ENCODE measurements at places on chromosomes 11 and 22.
A peak's percentile ranks its signal among the peaks of the same experiment; 100 is the strongest.

DNA sequence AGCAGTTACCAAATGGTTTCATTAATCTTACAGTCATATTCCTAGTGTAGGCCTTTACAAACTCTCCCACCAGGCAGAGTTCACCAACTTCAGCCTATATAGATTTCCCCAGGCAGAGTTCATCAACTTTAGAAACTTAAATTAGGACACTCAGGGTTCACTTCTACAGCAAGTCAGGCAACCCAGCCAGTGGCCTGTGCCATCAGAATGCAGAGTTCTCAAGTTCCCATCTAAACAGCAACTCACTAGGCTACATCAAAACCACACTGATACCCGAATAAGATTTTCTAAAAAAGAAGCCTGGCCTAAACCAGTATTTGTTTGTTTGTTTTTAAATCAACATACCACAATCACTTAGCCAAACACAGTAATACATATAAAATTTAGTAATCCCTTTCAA lies 33.7 kb downstream of the PICALM start:
- DNase-seq = no peak

GRCh38 chr11:8263109-8263768 lies 439 bp downstream of the LMO1 start:
- no peak for DNase-seq

GRCh38 chr11:64355078-64355940 lies 3.7 kb upstream of the RPS6KA4 start:
- DNase-seq = no peak

DNA sequence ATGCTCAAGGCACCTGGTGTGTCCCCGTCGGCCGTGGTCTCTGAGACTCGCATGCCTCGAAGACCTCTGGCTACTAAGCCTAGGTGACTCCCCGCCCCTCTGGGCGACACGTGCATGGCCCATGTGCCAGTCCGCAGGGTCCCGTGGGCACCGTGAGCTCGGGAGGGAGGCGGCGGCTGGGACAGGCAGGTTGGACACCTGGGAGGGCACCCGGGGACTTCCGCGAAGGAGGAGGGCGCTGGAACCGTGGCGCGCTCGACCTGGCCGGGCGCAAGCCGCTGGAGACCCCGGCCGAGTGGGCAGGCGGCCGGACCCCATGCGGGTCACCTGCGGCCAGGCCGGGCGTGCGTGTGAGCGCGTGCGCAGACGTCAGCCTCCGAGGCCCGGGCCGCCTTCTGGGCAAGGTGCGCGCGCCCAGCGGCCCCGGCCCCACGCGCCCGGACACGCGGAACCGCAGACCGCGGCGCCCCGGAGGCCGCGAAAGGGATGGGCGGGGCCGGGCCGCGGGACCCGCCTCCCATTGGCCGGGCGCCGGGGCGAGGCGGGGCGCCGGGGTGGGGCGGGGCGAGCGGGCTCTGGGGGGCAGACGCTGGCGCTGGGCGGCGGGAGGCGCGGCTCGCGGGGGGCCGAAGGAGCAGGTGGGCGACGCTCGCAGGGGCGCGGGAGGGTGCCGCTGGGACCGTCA lies 579 bp upstream of the RASD2 start:
- peak; percentile 58 for DNase-seq

DNA sequence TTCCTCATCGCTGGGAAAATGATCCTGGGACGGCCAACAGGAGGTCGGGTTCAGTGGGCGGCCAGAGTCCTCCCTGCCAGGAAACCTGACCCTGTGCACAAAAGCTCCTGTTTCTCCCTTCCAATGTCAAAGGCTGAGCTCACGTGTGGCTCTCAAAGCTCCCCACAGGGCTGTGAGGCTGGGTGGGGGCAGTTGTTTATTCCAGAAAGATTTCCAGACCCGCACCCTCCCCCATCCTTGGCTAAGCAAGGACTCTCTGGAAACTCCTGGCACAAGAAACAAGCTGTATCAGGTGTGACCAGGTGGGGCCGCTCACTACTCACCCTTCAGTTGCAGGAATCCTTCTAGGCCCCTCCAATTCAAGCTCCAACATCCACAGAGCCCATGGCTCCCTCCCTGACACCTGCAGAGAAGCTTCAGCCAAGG lies 131.9 kb downstream of the SHANK2 start:
- DNase-seq = no peak

DNA sequence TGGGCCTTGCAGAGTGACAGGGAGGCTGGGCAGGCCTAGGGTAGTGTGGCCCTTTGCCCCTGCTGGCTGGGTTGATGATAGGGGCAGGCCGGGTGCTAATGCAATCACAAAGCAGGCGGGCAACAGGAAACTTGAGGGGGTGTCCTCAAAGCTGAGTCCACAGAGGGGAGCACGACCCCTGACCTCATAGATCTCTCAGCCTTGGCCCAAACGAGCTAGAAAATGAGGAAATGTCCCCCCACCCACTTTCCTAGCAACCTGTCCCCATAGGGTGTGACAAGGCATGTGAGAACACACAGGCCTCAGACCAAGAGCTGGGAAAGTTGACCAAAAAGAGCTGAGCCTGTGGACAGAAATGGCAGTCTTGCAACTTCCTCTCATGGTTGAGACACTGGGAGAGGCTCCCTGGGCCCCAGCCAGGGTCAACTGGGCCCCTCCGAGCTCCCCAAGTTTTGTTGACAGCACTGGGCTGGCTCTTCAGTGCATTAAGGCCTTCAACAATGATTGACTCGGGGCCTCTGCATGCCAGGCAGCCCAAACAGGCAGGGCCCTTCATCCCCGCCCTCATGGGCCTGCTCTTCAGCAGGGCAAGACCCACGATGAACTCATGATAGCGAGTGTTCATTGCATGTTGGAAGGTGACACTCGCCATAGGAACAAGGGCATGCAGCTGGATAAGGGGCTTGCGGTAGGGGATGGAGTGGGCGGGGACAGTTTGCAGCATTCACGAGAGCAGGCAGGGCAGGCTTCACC lies 9.8 kb upstream of the SPI1 start:
- no peak for DNase-seq

GRCh38 chr11:83000381-83000780 lies 71.3 kb downstream of the RAB30 start:
- no peak for DNase-seq

GRCh38 chr11:102729849-102730815 lies 5.4 kb upstream of the MMP8 start:
- DNase-seq = no peak

- DNase-seq = no peak
Observed at GRCh38 chr11:121383716-121384115, 68.4 kb upstream of the SORL1 start.

DNA sequence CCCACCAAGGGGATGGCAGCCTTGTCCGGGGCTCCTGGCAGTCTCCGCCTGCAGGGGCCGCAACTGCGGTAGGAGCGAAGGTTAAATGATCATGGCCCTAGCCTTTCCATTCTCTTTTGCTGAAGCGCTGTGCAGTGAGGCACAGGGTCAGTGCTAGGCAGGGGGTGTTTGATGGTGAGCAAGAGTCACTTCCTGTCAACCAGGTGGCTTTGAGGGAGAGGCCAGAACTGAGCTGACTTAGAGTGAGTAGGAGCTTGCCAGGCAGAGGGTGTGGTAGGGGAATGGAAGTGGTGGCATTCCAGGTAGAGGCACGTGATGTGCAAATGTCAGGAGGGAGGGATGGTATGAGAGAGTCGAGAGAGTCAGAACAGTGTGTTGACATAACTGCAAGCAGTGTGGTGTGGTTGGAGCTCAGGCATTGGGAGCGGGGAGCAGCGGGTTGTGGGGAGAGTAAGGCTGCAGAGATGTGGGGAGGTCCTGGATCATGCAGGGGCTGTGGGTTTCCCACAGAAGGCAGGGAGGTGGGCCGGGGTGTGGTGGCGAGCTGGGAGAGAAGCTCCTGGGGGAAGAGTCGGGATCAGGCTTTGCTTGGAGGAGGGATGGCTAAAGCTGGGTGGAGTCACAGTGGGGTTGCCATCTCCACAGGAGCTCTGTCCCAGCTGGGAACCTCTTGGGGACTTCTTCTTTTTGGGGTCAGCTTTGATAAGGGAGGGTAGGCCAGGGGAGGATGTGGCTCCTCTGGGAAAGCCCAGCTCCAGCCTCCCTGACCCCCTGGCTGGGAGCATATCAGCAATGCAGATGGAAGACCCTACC lies 33.3 kb downstream of the AMPD3 start:
- DNase-seq = no peak

DNA sequence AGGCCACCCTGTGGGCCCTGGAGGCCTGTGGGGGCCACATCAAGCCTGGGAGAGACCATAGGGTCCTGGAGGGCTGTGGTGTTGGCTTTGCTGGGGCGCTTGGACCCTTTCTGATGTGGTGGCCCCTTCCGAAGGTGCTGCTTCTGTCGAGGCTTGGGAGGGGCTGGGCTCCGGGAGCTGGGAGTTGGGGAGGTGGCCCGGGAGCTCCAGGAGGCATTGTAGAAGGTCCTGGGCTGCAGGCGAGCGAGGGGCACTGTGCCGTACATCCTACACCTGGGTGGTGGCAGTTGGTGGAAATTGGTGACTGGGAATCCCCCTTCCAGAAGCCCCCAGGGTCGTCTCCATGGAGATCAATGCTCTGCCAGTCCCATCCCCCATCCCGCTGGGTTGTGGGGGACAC lies 2.6 kb downstream of the PLA2G3 start:
- no peak for DNase-seq

DNA sequence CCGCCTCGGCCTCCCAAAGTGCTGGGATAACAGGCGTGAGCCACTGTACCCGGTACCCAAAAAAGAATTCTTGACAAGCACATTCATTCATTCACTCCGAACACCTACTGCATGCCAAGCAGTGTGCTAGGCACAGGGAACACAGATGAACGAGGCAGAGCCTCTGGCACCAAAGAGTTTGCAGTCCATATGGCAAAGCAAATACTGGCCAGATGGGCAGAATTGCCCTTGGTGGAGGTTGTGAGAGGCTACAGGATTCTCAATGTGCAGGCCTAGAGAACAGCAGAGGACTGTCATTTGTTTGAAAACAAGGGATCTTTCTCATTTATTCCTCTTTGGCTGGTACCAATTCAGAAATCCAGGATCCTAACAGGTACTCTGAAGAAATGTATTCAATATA lies 27.5 kb upstream of the MTCH2 start:
- DNase-seq = no peak

DNA sequence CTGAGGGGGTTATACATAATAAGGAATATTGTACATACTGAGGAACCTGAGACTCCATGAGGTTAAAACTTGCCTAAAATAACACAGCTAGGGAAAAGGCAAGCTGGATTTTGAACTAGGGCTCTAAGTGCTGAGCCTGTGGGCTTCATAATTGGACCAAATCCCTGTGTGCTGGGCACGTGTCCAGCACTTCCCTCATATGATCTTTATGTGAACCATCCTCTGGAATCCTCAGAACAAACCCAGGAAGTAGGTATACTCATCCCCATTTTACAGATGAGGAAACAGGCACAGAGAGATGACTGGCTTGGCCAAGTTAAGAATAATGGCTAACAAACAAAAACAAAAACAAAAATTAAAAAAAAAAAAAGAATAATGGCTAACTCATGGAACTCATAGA lies 14.9 kb downstream of the RTN4RL2 start:
- no peak for DNase-seq

- no peak for DNase-seq
Observed at GRCh38 chr11:103648054-103648453, 388.4 kb upstream of the DDI1 start.

GRCh38 chr11:23976841-23977271 lies 520.0 kb upstream of the LUZP2 start:
- no peak for DNase-seq

GRCh38 chr11:8357505-8357888 lies 93.8 kb upstream of the LMO1 start:
- no peak for DNase-seq

- no peak for DNase-seq
Observed at GRCh38 chr11:113572136-113572735, 97.0 kb upstream of the DRD2 start.

GRCh38 chr11:41334007-41334933 lies 125.2 kb downstream of the LRRC4C start:
- no peak for DNase-seq

DNA sequence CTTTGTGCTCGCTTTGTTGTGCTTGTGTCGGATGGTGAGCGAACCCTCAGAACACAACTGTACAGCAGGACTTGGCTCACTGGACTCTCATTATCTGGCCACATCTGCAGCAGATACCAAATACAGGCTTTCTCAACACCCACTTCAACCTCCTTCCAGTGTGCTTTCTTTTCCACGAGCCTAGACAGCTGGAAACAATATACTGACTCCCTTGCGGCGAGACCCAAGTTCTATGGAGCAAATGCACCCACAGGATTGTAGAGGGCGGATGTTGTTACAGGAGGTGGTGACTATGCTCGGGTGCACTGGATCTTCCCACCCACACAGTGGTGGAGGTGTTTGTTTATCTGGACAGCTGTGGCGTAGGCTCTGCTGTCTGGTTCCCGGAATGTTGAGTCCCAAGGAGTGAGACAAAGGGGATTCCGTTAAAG lies 204.3 kb downstream of the TENM4 start:
- DNase-seq = no peak

DNA sequence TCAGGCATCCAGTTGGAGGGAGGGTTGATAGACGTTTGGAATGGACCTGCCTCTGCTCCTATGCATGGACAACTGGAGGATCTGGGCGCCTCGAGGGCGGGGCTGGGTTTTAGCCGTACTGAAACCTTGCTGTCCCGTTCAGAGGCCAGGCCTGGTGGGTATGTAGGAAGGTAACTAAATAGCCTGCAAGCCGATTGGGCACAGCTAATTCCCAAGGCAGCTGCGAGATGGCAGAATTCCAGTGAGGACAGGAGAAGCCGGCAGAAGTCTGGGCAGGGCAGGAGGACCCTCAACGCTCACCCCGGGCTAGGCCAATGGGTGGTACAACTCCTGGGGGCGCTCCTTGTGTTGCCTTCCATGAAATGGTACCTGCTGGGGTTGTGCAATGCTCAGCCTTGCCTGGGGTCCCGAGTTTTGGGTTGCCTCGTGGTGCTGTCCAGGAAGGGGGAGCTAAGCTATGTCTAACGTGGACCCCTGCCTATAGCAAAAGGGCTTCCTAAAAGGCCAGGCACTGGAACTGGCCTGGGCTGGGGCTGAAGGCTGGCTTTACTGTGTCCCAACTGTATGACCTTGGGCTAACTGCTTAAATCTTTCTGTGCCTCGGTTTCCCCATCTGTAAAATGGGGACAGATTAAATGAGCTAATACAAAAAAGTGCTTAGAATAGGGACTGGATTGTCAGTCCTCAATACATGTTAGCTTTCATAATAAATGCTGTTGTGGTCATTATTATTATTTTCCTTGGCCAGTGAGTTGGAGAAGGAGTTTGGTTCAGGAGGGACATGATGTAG lies 30.1 kb upstream of the CD82 start:
- DNase-seq = no peak

- no peak for DNase-seq
Observed at GRCh38 chr11:80173371-80174136, 732.7 kb upstream of the TENM4 start.

- DNase-seq = no peak
Observed at GRCh38 chr11:32382339-32383049, 52.8 kb downstream of the WT1 start.

DNA sequence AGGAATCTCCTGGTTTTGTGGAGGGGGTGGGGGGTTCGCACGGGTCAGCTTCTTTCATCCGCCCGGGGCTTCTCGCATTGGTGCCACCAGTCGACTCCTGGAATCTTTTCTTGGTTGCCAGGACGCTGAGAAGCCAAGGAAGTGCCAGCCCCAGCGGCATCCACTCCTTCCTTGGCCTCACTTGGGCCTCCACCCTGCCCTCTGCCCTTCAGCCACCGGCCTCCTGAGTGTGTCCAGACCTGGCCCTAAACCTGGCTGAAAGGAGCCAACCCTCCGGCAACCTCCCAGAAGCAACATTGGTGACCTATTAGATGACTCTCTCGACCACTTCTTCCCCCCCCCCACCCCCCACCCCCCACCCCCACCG lies 518 bp upstream of the GALNT18 start:
- DNase-seq = no peak

Measured in stimulated activated CD4-positive, alpha-beta T cell treated with anti-CD3 and anti-CD28 coated beads, Interleukin-4, amount 100 ng/mL, for 24 hours (primary cell).